Ovary (tissue), 10 donors: ENCODE measurements at places on chromosomes 4 and X. TPM values are rescaled to one million over a fixed set of nuclear protein-coding genes. Genes with fewer than 3 reads are reported as not detected.
A peak's percentile ranks its signal among the peaks of the same experiment; 100 is the strongest.

MAGEB16 gene
- not detected for total RNA-seq

CXCL3 gene
- 0.48 TPM for total RNA-seq

TMEM156 gene
- total RNA-seq = 0.36 TPM

- no peak for DNase-seq
These were observed 33.7 kb downstream of the BST1 start for GRCh38 chr4:15736514-15737050.

DNA sequence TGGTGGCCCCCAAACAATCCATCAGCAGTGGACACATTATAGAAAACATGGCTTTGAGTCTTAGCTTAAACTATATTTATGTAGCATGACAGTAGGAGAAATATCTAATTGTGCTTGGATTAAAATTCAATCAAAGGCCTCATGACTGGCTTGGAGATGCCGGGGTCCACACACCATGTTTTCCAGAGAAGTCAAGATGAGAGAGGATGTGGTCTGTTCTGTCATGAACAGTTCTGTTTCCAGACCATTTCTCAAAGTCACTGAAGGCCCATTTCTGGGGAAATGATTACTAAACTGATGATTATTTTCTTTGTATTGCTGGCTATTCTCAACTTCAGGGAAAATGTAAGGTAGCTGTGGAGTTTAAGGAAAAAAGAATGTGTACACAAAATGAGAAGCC is 76.3 kb downstream of the C4orf51 start:
- DNase-seq = no peak

- DNase-seq = no peak
These were observed 39.6 kb downstream of the FAM47C start for GRCh38 chrX:37047776-37048175.

GRCh38 chr4:186104890-186105646 is 564 bp downstream of the FAM149A start:
- DNase-seq = peak; percentile 65

- DNase-seq = no peak
These were observed 129.1 kb upstream of the STIM2 start for GRCh38 chr4:26731351-26732035.

DNA sequence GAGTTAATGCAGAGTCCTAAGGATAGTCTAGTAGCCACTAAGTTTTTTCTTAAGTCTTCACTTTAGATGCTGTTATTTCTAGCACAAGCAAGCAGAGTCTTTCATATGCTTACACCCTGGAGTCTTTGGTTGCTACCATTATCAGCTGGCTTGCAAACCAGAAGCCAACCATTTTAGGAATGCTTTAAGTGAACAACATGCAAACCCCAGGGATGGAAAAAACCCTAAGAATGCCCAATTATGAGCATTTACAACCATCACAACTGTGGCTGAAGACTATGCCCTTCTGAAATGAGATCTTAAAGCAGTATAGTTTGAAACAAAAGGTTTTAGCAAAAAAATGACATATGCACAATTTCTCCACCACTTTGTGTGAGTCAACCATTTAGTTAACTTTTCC is 6.6 kb downstream of the MID1IP1 start:
- DNase-seq = no peak

DNA sequence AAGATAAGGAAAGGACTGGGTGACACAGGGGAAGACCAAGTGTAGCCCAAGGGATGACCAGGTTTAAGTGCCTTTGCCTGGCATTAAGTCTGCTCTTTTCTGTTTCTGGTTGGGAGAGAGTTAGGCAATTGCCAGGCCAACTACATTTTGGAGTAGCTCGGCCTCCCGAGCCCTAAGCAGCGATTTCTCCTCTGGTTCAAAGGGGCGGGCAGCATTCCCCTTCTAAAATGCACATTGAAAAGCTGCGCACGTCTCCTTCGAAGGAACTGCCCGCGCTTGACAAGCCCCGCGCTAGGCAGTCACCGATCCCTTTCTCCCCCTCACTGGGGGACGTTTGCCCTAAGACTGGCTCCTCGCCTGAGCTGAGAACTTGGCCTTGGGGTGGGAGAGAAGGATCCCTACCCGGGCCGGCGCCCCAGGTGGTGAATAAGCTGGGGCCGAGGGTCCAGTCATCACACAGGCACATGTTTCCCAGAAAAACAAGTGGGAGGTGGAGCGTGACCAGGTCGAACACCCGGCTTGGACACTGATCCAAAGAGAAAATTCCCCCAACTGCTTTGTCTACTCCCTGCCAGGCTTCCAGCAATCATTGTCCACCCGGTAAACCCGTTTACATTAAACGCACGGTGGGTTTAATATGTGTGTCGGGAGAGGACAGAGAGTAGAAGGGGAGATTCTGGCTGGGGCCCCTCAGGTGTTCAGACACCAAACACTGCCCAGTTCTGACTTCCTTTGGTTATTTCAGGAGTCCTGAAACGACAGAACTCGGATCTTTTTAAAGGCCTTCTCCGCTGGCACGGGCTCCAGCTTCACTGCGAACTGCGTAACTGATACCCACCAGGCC is 4.0 kb downstream of the ARX start:
- DNase-seq = peak; percentile 30

DNA sequence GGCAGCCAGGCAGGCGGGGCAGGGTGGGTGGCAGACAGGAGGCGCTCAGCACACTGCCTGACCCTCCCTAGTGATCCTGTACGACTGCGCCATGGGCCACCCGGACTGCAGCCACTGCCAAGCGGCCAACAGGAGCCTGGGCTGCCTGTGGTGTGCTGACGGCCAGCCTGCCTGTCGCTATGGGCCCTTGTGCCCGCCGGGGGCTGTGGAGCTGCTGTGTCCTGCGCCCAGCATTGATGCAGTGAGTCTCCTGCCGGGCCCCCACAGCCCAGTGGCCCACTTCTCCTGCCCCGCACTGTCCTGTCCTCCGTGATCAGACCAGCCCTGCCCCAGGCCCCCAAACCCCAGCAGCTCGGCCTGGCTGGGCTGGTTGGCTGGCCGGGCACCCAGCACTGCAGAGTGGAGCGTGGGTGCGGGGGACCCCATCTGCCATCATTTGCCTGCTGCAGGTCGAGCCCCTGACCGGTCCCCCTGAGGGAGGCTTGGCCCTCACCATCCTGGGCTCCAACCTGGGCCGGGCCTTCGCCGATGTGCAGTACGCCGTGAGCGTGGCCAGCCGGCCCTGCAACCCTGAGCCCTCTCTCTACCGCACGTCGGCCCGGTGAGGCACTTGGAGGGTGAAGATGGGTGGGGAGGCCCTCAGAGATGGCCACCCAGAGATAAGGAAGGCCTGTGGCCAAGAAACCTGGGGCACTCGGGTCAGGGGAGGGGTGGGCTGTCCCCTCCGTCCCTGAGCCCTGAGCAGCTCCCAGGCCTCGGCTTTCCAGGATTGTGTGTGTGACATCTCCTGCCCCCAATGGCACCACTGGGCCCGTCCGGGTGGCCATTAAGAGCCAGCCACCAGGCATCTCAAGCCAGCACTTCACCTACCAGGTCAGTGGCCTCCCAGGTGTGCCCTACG is 7.6 kb downstream of the PLXNB3 start:
- peak; percentile 9 for DNase-seq

DNA sequence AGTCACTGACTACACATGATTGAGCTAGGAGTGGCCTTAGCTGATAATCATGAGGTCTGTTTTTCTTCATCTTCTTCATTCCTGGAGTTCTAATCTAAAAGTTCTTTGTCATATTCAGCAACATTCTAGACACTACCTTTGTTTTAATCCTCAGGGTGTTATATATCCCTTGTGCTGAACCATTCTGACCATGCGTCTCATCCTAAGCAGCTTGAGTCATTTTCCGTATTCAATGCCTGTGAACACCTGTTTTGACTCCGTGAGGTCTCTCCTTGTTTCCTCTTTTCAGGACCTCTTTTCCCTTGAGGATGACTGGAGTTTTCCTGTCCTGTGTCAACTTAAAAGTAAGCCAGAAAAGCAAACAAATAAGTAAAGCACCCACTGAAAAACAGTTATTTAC is 597.9 kb downstream of the GBA3 start:
- DNase-seq = no peak

DNA sequence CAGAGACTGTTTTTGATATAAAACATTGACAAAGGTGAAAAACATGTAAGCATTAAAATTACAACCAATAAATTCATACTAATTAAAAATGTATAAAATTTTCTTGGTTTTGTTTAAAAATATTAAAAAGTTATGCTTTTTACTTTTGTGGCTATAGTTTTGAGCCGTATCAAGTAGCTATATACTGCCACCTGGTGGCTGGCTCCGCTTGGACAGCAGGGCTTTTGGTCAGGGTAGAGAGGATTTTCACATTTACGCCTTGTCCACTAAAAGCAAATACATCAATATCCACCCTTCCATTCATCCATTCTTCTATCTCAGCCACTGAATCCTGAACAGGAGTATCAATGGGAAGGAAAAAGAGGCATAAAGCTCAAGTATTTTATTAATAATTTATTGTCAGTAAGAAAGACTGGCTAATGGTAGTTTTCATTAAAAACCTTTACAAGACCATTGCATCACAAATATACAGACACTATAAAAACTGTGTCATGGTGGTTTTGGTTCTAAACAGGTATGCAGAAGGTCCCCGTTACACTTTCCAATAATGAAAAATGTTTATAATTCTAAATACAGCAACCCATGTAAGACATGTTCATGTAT is 32.1 kb upstream of the MTNR1A start:
- DNase-seq = peak; percentile 69

DNA sequence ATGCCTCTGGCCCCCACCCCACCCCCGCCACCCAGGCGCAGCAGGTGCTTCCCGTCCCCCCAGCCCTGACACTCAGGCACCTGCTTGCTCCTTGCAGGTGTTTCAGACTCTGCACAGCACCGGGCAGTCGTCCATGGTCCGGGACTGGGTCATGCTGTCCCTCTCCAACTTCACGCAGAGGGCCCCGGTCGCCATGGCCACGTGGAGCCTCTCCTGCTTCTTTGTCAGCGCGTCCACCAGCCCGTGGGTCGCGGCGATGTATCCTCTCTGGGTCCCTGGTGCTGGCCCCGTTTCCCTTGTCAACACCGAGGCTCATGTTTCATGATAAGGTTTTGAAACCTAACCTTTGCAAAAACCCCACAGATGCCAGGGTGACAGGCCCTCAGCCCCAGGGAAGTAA is 10.2 kb upstream of the MSANTD1 start:
- DNase-seq = no peak

DNA sequence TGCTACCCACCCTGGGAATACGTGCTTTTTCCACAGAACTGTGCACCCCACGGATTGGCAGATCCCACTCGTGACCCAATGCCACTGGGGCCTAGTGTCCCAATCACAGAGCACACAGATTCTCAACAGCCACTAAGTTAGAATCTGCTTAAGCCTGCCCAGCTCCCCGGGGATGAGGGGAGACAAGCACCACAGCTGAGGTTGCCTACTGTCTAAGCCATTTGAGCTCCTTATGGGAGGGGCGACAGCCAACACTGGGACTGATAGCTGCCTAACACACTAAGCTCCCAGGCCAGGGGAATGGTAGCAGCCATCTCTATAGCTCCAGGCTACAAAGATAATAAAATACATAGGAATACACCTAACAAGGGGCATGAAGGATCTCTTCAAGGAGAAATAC is 93.5 kb upstream of the GUCY1A1 start:
- DNase-seq = no peak

- no peak for DNase-seq
These were observed 5.0 kb downstream of the GPR78 start for GRCh38 chr4:8585186-8585585.

DNA sequence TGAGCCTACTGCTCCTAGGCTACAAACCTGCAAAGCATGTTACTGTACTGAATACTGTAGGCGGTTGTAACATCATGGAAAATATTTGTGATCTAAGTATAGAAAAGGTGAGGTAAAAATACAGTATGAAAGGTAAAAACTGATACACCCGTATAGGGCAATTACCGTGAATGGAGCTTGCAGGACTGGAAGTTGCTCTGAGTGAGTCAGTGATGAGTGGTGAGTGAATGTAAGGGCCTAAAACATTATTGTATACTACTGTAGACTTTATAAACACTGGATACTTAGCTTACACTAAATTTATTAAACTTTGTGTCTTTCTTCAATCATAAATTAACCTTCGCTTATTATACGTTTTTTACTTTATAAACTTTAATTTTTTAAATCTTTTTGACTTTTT is 3.7 kb downstream of the KIF4A start:
- DNase-seq = no peak

GRCh38 chr4:182975806-182976205 is 58.6 kb upstream of the DCTD start:
- no peak for DNase-seq

- DNase-seq = no peak
These were observed 2.5 kb upstream of the TMEM154 start for GRCh38 chr4:152682143-152682941.

DNA sequence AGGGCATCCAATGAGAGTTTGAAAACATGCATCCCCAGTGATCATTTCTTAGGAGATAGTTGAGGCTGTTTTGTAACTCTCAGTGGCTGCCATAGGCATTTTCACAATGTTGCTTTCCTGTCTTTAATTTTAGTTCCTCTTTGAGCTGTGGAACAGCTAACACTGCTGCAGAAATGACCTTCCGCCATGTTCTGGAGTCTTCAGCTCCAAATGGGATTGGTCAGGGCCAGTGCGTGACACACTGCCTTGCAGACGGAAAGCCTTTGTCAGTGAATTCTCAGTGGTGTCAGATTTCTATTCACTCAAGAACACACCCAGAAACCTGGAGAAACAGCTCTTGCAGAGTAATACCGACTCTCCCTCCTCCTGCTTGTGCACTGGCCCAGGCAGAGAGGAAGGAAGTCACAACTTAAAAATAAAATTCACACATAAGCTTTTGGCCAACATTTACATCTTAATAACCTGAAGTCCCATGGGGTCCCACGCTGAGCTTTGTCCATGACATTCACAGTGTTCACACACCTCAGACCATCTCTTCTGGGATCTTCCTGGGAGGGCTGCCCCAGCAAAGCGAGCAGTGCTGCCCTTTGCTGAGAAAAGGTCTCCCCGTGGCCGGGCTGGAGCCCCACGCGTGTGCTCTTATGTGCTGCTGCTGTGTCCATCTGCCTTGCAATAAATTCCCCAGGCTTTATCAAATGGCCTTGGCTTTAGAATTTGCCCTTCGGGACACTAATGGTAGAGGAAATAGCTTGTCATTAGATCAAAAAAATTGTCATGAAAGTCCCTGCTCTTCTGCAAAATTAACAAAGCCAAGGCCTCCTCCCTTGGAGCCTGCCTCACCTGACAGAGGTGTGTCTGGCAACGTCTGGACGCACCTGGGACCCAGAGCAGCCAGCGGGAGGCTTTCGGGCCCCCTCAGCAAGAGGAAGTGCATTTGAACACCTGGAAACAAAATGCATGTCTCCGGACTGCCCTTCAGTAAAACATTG is 126.8 kb downstream of the IRF2 start:
- peak; percentile 42 for DNase-seq
